ENCODE measurements at places on chromosomes 1 and 21.

DNA sequence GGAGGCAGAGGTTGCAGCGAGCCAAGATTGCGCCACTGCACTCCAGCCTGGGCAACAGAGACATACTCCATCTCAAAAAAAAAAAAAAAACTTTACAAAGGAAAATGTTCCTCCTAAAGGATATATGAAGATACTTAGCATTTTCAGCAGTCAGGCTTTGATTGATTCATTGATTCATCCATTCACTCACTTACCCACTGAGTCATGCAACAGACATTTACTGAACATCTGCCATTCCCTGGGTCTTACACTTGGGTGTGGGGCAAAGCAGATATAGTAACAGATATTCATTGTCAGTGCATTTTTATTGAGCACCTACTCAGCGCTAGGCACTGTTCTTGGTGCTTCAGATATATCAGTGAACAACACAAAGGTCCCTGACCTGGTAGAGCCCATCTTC lies 5.6 kb upstream of the LACTBL1 start:
- no peak for DNase-seq

- DNase-seq, result no peak
Observed at GRCh38 chr1:98923667-98924066, 81.0 kb downstream of the PLPPR5 start.

GRCh38 chr21:42370894-42371654 lies 4.7 kb upstream of the TFF1 start:
- DNase-seq, result no peak

DNA sequence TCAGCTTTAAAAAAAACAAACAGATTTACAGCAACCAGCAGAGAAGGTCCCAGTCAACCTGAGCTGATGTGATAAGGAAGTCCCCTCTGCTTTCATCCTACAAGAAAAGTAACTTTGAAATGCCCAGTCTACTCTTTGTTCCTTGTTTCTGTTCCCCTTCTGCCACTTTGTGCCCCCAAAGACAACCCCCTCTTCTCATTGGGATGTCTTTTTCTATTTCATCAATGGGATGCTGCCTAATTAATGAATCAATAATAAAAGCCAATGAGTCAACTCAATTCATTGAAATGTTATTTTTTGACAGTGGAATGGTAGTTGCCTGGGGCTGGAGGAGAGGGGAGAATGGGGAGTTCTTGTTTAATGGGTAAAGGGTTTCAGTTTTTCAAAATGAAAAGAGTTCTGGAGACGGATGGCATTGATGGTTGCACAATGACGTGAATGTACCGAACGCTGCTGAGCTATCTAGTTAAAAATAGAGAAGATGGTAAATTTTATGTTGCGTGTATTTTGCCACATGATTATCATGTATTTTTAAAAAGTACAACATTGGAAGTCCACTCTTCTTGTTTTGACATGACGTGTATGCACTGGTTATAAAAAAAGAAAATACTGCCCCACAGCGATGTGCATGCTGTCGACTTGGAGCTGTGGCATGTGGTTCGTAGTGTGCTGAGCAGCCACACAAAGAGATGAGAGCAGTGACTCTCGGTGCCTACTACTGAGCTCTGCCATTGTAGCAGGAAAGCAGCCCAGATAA lies 22.4 kb upstream of the PADI2 start:
- no peak for DNase-seq

GRCh38 chr1:6785318-6785727 lies at the start of gene CAMTA1:
Gene CAMTA1, plus strand, starts transcription at chr1:6785454. Its CDS starts 77 bp downstream, at chr1:6785531.
- DNase-seq, result no peak

- DNase-seq, result peak; percentile 65
Observed at GRCh38 chr1:1943834-1944570, 24.9 kb upstream of the TMEM52 start.

GRCh38 chr1:204042516-204042915 lies 30.4 kb upstream of the SOX13 start:
- DNase-seq, result no peak

DNA sequence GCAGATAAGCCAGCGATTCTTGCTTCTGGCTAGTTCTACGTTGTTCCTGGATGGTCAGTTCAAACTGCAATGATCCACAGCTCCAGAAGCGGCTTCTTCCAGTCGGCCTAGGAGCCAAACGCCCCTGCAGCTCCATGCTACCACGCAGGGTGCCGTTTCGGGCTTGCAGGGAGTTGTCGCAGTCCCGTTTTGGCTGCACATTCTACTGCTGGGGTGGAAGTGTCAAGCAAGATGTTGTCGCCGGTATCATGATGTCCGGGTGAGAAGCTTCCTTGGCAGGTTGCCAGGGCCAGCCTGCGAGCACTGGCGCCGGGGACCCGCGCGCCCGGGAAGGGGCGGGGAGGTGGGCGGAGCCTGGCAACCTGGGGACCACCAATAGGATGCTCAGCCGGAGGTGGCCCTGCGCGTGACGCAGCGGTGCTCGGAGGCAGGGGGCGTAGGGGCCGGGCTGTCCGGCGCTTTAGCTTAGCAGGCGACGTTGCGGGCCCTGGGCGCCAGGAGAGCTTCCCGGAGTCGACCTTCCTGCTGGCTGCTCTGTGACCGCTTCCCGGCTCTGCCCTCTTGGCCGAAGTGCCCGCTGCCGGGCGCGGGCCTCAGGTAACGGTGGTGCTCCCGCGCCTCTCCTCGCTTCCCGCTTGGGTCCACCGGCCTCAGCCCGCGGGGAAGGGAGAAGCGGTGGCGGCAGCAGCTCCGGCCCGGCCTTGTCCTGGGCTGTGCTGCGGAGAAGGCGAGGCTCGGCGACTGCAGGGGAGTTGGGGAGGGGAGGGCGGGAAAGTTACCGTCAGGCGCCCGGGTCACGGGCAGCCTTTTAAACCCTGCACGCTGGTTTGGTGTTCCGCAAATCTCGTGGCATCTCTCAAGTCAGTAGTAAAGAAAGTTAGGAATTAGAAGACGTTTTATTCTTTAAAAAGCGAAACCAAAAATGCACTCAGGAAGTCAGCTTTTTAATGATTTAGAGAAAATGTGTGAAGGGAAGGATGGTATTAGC lies at the start of gene SOAT1:
Gene SOAT1, plus strand, starts transcription at position 458 of the 988 bp plus-strand sequence. CDS start 8,888 bp downstream, outside the sequence.
- DNase-seq, result peak; percentile 94

DNA sequence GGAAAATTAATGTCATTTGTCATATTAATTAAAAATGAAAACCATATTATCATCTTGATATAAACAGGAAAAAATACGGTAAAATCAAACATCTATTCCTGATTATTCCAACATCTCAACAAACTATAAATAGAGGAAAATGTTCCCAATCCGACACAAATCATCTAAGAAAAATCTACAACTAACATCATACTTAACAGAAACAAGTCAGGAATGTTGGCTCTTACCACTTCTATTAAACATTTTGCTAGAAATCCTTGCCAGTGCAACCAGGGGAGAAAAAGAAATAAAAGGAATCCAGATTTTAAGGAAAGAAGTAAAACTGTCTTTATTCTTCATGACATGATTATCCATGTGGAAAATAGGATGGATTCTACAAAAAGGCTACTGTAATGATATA lies 77.0 kb upstream of the IRF2BP2 start:
- DNase-seq, result no peak

DNA sequence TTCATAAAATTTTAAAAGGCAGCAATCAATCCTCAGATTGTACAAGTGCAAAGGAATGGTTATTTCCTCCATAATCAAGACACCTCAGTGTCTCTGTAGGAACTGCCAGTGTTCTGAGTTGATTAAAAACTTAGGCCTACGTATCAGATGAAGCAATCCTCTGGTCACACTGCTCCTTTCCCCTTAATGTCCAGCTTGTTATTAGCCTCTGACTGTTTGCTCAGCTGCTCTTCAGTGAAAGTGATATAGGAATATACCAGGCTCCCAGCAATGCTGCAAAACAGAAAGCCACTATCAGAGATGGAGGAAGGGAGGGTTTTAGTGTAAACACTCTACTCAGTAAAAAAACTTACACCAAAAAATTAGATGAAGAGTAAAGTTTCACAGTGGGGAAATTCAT lies 49.8 kb downstream of the SLC35D1 start:
- no peak for DNase-seq

DNA sequence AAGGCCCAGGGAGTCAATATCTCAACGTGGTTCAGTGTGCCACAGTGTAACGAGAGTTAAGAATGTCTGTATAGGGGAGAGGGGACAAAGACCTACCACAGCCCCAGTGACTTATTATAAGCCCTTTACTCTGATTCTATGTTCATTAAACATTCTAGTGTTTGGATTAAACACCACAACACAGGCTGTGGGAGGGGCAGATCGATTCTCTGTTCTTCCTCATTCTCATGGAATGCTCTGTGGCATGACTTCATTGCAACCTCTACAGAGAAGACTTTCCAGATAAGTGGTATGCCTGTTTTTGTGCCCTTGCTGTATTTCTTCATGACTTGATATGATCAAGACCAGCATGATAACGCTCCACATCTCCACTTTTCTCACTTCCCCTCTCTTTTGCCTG lies 39.0 kb upstream of the CD5L start:
- no peak for DNase-seq

DNA sequence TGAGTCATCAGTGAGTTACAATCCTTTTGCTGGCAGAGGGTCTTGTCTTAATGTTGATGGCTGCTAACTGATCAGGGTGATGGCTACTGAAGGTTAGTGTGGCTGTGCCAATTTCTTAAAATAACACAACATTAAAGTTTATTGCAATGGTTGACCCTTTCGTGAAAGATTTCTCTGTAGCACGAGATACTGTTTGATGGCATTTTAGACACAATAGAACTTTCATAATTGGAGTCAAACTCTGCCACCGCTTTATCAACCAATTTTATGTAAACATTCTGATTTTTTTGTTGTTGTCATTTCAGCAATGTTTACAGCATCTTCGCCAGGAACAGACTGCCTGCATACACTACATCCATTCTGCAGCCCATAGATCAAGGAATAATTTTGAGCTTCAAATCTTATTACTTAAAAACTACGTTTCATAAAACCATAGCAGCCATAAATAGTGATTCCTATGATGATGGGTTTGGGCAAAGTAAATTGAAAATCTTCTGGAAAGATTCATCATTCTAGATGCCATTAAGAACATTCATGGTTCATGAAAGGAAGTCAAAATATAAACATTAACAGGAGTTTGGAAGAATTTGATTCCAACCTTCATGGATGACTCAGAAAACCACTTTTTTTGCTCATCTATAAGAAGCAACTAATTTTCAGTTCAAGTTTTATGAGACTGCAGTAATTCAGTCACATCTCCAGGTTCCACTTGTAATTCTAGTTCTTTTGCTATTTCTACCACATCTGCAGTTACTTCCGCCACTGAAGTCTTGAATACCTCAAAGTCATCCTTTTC lies 85.9 kb downstream of the TYW3 start:
- DNase-seq, result no peak

DNA sequence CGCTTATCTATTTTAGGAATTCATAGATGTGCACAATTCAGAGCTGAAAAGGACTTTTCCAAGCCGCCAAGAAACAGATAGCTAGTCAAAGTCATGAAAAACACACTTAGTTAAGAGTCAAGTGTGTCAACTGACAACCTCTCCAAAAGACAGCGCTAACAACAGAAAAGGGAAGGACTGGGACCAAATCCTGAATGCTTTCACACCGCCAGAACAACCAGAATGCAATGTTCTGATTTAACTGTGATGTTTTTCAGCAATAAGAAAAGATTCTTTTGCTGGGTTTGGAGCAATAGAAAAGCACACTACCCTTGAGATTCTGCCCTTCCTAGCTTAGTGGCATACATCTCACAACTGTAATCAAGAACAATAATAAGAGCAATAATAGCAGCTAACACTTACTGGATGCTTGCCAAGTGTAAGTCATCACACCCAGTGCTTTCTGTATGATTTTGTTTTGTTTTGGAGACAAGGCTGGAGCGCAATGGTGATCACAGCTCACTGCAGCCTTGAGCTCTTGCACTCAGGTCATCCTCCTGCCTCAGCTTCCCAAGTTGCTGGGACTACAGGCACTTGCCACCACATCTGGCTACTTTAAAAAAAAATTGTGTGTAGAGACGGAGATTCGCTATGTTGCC lies 33.9 kb upstream of the SDC3 start:
- no peak for DNase-seq

DNA sequence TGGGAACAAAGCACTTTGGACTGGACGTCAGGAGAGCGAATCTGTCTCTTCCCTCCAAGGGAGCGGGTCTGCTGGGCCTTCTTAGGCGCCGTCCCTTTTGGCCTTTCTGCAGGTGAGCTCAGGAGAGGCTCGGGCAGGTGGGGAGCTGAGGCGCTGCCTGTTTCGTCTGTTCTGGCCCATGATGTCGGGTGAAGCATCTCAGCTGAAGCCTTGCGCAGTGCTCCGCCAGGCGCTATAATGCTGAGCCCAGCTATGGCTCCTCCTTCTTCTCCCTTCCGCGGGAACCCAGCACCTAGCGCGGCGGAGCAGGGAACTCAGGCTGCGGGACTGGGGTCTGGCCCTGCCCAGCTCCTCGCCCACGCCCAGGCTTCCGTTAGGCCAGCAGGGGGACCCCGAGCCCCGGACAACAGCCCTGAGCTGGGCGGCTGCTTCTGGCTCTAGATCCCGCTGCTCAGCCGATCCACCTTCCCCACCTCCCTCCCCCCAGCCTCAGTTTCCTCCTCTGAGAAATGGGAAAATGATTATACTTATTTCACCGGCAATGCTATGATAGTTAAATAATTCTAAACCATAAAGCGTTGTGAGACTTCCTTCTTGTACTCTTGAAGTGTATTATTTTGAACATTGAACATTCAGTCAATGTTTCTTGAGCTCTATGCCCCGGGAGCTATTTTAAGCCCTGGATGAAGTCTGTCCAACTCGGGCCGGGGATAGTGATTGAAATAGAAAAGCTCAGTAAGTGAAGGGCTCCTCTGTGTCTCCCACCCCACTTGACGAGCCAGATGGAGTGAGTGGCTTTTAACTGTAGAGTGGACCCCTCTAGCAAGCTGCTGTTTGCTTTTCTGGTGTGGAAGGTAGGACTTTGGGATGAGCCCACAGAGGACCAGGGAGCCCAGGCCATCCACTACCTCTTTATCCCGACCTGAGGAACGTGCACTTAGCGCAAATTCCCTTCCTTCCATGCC lies 9.6 kb upstream of the ADORA1 start:
- peak; percentile 89 for DNase-seq

- no peak for DNase-seq
Observed at GRCh38 chr1:88088481-88088880, 595.6 kb upstream of the PKN2 start.

GRCh38 chr1:200724064-200724463 lies 14.6 kb upstream of the CAMSAP2 start:
- DNase-seq, result no peak

DNA sequence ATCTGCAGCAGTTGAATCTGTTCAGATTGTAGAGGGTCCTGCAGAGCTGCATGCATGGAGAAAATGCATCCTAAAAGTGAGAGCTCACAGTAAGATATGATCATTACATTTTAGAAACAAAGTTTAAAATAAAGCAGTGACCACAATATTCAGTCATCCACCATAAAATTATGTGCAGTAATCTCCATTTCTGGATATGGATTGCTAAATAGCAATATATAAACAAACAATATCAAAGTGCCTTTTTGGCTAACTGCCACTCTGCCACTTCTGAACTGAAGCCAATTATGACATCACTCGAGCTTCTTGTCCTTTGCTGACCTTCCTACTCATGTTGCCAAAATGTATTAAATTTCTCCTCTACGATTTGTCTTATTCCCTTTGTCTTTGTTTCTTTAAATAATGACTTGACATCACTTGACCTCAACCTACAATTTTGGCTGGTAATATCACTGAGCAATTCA lies 262.0 kb upstream of the CXADR start:
- no peak for DNase-seq
